Esophagus mucosa (tissue), 1 donor: ENCODE measurements at places on chromosomes 1 and 21.

GRCh38 chr1:219771080-219771479 lies 157.3 kb downstream of the SLC30A10 start:
- peak; percentile 100 for ATAC-seq

GRCh38 chr1:40183055-40183710 lies 22.0 kb downstream of the RLF start:
- no peak for ATAC-seq

GRCh38 chr1:209870151-209870831 lies 42.5 kb downstream of the UTP25 start:
- no peak for ATAC-seq

- no peak for ATAC-seq
Measured at GRCh38 chr1:228061411-228062084, 21.0 kb upstream of the ARF1 start.

DNA sequence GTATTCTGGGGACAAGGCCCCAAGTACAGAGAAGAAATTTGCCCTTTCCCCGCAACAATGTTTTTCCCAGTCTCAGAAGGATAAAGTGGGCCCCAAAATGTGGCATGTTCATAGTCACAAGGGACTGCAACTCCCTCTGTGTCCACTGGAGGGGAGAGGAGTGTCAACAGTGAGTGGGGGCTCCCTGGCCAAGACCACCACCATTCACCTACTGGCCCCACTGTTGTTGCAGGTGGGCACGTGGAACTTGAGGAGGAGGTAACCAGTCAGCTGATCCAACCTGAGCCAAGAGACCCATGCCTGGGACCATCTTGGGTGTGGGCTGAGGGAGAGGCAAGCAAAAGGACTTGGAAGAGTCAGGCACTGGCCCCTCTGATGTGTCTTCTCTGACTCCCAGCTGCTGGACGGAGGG lies 777 bp downstream of the NUDT17 start:
- peak; percentile 56 for ATAC-seq

- ATAC-seq = no peak
Measured at GRCh38 chr21:26939601-26940111, 27.2 kb downstream of the ADAMTS5 start.
